ENCODE measurements at places on chromosomes 7 and 10.

DNA sequence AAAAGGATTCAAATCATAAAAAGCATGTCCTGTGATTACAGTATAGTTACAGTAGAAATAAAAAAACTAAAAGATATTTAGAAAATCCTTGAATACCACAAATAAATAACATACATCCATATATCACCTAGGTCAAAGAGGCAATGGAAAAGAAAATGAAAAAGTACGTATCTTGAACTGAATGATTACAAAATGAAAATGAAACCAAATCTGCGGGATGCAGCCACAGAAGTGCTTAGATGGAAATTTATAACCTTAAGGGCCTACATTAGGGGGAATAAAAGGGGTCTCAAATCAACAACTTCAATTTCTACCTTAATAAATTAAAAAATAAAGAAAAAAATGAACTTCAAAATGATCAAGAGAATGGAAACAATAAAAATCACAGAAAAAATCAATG, 879.0 kb upstream of the CELF2 start:
- no peak for DNase-seq

DNA sequence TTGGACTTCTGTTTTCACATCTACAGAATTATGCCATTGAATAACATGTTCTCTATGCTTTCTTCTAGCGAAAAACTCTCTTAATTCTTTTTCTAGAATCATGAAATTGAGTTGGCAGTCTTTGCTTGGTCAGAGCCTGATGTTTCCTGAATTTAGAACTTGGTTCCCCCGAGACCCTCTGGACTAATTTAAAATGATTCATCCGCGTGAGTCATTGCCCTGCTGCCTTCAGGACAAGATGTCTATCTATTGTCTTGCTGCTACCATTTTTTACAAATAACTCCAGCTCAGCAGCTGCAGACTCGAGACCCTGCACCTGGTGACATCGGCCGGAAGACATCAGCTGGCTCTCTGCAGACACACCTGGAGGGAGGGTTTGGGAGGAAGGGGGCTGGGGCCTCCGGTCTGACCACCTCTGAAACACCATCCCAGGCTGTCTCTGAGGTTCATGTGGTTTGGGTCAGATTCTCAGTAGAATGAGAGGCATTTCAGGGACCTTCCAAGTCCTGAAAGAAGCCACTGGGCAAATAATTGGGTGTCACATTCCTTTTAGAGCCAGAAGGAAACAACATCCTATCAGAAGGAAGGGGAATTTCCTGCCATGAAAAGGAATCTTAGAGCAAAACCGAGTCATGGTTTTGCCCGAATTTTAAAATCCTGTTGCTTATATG, 20.9 kb upstream of the KLF6 start:
- DNase-seq = peak; percentile 96

- DNase-seq = no peak
These were observed 47.3 kb downstream of the CREB3L2 start for GRCh38 chr7:137954614-137955013.

DNA sequence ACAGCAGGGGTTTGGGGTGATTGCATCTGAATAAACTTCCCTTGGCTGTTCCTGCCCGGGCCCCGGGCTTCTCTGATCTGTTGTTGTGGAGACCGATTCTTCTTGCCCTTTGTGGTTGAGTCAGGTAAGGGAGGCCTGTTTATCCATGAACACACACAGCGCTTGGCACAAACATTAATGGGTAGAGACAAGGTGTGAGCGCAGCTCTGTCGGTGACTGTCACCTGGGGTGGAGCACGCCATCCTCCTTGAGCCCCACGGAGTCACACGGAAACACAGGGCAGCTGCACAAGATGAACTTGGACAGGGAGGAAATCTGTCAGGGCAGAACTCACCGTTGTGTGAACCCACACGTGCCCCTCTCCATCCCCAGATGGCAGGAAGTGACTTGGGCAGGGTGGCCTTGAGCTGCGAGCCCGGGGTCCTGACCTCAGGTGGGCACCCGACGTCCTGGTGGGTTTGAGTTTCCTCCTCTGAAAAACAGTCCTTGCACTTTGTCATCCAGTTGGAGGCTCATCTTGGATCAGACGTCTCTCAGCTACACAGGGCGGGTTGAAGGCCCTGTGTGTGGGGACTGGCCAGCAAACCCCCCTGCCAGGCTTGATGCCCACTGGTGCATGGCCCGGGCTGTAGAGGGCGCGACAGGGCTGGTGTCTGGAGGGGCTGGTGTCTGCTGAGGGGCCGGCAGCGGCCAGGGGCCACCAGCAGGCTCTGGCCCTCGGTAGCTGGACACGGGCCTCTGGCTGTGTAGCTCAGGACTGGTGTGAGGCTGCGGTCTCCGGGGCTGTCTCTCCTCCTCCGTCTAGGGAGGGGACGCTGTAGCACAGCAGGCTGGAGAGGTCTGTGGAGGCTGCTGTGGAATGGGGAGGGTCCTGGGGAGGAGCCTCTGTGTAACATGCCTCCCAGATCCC, 24.2 kb upstream of the SHH start:
- DNase-seq = no peak

- DNase-seq = no peak
These were observed 22.1 kb downstream of the ARMC10 start for GRCh38 chr7:103097041-103097440.

DNA sequence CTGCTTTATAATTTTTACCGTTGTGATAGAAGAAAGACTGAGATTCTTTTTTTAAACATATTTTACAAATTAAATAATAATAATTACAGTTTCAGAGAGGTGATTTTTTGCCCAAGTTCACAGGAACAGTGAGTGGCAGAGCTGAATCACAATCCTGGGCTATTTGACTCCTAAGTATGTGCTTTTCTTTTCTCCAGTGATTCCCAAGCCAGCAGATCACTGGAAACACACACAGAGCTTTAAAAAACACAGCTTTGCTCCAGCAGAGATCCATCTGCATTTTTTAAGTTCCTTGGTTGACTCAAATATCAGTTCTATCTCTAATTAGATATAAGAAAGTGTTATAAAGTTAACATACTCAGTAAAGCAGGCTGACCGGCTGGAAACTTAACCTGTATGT, 69.0 kb downstream of the AHR start:
- DNase-seq = peak; percentile 31

GRCh38 chr7:158811461-158811860, 17.8 kb downstream of the ESYT2 start:
- DNase-seq = no peak

DNA sequence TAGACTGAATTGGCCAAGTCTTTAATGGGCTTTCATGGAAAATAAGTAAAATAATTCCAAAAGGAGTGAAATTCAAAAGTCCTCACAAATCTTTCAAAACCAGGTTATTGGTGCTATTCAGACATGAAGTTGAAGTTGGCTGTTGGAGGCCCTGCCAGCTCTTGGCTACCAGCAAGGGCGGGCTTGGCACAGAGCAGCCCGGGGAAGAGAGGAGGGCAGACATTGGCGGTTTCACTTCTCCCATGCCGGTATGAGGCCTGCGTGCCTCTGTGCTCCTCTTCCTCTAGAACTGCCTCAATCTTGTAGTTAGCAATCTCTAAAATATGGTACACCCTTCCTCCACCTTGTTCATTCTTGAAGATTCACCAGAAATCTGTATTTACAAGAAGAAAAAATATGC, 16.4 kb upstream of the NPS start:
- DNase-seq = no peak

- peak; percentile 77 for DNase-seq
These were observed 17.8 kb downstream of the CELF2 start for GRCh38 chr10:11035301-11035991.

DNA sequence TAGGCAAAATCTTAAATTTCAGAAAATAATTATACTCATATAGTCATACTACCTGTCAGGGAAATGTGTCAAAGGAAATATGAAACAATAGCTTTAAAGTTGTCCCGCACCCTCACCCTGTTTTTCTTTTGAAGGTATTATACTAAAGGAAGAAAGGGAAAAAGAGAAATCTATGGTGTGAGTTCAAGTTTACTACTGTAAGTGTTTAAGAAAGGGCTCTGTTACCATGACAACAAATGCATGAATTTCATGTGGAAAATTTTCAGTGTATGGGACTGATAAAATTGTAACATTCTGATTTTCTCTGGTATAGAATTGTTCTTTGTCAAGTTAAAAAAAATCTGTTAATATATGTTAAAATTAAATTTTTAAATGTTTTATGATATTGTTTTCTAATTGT, 229.8 kb downstream of the ADK start:
- no peak for DNase-seq

GRCh38 chr7:150406312-150406566, 27.1 kb downstream of the ZNF775 start:
- DNase-seq = no peak

- no peak for DNase-seq
These were observed 46.4 kb downstream of the MYPN start for GRCh38 chr10:68155615-68156210.

DNA sequence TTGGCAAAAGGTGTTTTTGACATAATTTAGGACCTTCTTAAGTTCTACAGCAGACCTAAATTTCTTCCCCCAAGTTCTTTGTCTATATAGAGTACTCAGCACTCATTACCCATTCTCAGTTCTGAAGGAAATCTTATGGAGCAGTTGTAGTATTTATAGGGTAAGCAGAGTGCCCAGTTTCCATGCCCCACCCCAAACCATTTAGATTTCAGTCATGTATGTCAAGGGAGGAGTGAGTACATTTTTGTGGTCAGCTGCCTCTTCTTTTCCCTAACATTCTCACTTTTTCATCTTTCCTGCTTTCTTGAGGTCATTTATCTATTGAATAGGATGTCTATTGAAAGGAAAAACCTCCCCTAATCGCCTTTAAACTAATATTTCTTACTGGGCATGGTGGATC, 83.3 kb downstream of the KAT6B start:
- no peak for DNase-seq

DNA sequence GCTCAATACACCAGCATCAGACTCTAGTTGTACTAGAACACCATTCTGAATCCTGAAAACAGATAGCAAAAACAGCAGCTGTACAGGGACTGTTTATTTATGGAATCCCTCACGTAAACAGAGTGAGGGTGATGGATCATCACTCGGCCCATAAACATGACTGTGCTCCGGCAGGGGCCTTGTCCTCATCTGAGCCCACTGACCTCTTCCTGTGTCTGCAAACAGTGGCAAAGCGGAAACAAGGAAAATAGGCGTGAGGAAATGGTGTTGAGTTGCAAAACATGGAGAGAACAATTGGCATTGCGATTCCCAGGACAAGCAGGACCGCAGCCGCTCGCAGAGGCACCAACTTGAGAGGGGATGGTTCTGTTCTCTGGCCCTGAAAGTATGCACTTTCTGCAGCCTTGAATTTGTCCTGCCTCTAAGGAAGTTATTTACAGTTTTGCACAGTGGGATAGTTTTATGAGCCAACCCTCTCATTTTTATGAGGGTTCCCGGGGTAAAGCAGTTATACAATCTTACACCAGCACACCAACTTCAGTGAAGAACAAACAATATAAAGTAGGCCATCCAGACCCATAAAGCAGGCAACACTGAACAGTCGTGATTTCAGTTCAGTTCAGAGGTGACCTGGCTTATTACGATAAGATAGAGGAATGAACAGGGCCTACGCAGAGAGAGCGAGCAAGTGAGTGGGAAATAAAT, 248.0 kb upstream of the FZD8 start:
- no peak for DNase-seq

DNA sequence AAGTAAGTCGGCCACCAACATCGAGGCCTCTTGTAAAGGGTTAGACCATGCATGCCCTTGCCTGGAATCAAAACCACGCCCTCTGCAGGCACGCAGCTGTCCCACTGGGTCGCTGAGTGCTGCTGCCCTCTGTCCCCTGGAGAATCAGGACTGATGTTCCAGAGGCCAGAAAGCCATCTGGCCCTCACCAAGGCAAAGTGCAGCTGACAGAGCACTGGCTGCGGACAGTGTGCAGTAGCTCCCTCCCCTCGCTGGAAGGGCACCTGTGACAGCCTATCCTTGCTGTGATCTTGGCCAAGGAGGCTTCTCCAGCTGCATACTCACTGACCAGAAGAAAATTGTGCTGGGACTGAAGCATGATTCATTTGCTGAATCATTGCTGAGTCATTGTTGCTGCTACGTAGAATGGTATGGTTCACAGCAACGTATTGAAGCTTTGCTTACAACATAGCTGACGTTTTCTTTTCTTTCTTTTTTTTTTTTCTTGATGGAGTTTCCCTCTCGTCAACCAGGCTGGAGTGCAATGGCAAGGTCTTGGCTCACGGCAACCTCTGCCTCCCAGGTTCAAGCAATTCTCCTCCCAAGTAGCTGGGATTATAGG, 30.4 kb downstream of the DDC start:
- DNase-seq = peak; percentile 95

DNA sequence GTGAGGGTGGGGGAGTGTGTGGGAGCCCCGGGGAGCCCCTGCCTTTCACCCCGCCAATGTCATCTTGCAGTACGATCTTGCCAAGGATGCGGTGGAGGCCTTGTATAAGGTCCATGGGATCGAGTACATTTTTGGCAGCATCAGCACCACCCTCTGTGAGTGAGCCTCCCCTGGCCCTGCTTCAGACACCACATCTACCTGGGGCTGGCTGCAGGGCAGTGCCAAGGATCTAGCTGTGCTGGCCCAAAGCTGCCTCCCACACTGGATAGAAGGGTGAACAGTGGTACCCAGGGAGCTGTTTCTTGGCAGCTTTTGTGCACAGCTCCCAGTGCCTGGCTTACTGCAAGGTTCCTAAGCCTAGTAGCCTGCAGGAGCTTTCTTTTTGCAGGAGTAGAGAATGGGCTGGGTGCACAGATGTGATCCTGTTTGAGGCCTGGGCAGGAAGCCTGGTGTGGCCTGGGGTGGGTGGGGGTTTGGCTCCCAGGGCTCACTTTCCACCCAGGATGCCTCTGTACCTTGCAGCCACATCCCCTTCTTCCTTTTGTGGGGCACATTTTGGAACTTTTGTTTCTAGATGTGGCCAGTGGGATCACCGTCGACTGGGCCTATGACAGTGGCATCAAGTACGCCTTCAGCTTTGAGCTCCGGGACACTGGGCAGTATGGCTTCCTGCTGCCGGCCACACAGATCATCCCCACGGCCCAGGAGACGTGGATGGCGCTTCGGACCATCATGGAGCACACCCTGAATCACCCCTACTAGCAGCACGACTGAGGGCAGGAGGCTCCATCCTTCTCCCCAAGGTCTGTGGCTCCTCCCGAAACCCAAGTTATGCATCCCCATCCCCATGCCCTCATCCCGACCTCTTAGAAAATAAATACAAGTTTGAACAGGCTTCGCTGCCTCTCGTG, 12.2 kb upstream of the CPA1 start:
- DNase-seq = no peak

DNA sequence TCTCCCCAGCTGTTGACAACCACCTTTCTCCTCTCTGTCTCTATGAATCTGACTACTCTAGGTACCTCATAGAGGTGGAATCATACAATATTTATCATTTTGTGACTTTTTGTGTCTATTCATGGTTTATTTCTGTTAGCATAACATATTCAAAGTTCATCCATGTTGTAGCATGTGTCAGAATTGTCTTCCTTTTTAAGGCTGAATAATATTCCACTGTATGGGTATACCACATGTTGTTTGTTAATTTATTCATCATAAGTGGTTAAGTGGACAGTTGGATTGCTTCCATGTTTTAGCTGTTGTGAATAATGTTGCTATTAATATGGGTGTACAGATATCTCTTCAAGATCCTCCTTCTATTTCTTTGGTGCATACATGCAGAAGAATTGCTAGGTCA, 69.9 kb upstream of the COMTD1 start:
- no peak for DNase-seq

Measured in stromal cell of bone marrow (primary cell).